ENCODE measurements at places on chromosomes 3 and 15.

GRCh38 chr3:5188419-5189221, 1.1 kb downstream of the EDEM1 start:
- DNase-seq: peak; percentile 70

GRCh38 chr3:125140818-125141595, 71.5 kb downstream of the SLC12A8 start:
- no peak for DNase-seq

GRCh38 chr15:54540721-54541120, 562.5 kb downstream of the UNC13C start:
- no peak for DNase-seq

DNA sequence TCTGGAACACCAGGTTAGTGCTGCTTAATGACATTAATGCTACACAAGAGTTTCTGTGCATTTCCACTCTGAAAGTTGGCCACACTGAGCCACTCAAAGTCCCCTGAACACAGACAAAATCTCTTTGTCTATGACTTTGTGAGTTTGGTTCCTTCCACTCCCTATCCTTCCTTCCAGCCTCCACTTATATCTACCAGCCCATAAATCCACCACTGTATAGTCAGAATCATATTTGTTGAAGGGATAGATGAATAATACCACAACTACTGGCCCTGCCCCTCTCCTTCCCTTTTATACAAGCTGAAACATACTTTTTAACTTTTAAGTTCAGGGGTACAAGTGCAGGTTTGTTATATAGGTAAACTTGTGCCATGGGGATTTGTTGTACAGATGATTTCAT, 127.5 kb downstream of the ABHD5 start:
- no peak for DNase-seq

- peak; percentile 28 for DNase-seq
Measured at GRCh38 chr3:46892285-46893145, 15.0 kb downstream of the PTH1R start.

DNA sequence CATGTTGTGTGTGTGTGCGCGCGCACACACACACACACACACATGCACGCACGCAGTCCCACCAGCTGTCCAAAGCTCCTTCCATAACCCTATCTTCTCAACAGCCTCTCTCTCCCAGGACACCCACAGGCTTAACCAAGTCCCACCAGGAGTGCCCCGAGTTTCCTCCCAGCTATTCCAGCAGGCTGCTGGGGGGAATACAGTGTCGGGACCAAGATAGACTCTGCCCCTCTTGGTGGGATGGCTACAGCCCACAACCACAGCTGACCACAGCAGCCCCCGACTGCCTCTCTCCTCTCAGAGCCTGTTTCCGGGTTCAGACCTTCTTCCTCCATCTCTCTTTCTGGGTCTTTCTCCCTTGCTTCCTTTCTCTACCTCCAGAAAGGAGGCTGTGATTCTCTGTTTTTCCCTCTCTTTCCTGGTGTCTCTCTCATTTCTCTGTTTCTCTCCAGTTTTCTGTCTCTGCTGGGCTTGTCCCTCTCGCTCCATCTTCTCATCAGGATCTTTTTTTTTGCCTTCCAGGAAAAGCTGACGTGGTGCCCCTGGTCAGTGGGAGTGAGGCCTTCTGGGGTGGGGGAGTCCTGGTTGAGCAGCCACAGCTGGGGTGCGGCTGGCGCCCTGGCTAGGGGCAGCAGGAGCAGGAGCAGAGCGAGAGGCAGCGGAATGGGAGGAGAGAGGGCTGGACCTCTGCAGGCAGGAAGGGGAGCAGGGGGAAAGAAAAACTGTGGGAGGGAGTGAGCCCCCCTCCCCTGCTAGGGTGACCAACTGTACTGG, 3.3 kb upstream of the ISLR start:
- no peak for DNase-seq

- no peak for DNase-seq
Measured at GRCh38 chr3:182697345-182697919, 95.9 kb upstream of the ATP11B start.

- DNase-seq: no peak
Measured at GRCh38 chr3:151398895-151399294, 14.3 kb upstream of the P2RY12 start.

DNA sequence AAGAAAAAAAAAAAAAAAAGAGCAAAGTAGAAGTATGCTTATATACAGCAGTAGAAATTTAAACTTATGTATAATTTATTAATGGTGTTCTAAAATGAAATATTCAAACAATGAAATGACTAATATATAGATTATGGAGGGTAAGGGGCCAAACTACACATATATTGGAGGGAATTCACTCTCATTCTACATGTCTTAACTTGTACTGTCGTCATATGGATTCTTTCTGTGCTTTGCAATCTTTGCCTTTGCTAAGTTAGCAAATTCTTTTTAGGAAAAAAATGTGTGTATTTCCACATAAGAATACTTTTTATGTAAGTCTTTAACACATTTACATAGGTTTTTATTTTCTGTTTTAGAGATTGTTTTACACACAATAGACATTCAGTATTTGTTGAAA, 118.9 kb upstream of the MBNL1 start:
- DNase-seq: no peak

DNA sequence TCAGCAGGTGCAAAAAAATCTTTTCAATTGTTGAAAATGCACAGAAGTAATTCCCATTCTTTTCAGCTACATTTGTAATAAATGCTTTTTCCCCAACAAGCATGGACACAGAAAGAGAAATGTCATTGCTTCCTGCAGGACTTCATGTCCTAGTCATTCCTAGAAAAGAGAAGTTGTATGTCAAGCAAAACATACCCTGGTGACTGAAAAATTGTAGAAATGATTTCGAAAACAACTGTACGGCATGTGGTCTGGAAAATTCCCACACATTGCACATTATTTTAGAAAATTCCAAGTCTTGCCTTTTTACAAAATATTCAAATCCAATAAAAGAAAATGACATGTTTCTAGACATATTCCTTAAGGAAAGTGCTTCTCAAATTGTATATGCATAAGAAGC, 50.4 kb upstream of the ALCAM start:
- DNase-seq: no peak

GRCh38 chr3:138914870-138915502, 32.0 kb downstream of the FOXL2 start:
- DNase-seq: no peak

DNA sequence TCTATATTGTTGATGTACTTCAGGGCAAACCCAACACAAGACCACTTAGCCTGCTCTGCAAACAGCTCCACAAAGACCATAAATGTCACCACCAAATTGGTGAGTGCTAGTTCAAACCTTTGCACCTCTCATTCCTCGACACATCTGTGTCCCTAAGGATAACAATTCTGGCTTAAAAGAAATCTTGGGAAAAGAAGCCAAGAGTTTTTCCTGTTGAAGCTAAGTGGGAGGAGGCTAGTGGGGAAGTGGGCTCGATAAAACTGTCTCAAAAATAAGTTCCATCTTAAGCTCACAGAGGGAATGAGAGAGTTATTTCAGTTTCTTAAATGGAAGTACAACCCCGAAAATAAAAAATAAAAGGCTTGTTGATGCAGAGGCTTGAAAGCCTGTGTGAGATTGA, 40.4 kb upstream of the PRICKLE2 start:
- DNase-seq: no peak

DNA sequence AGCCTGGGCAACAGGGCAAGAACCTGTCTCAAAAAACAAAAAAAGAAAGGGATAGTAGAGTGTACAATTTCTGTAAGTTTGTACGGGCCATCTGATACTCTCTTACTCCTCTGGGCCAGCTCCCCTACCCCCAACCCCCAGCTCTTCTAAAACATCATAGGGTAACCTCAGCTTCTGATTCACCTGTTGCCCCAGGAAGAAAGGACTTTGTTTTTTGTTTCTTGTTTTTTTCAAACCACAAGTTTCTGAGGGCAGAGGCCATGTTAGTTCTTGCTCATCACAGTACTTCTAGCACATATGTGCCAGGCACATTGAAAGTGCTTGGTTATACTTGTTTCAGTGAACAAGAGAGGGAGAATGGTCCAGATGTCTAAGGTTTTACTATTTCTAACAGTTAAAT, 20.2 kb downstream of the ATOSA start:
- peak; percentile 61 for DNase-seq

DNA sequence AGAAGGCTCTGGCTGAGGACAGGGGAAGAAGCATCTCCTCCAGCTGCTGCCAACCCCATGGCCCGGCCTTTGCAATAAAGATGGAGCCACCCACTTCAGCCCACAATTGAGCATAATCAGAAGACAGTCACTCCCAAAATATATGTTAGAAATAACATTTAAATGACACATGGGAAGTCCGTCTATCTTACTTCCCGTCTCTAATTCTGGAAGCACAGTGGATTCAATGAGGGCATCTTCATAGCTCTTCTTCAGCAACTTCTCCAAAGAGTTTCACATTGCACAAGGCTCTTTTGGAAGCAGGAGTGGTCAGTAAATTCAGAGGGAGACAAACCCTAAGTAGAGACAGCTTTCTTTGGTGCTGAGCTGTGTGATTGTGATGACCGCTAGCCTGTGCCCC, 67.0 kb upstream of the SEC61A1 start:
- DNase-seq: no peak

DNA sequence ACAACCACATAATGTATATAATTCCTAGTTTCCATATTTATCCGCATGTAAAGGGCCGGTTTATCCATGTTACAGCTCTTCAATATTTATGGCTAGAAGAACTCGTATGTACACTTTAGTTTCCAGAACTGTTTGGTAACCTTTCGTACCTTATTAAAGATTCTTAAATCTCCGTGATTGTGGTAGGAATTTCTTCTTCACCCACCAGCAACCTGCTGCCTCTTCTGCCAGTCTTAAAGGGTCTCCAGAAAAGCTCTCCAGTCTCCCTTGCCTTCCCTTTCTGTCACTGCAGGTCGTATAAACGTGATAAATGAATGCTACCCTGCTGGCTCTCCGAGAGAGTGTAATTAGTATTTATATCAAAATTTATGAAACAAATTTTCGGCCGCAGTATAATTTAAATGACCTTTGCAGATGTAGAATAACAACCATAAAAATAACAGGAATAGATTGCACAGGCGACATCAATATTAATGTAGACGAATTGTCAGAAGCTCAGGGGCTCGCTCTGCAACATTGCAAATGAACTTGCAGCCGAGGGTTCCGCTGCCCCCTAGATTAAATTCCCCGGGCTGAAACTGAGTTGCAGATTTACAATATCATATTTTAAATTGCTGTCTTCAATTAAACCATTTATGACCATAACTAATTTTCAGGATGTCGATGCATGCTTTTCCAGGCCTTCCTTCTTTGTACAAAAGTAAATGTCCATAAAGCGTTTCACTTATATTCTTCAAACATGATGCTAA, 5.4 kb downstream of the ZIC1 start:
- no peak for DNase-seq

DNA sequence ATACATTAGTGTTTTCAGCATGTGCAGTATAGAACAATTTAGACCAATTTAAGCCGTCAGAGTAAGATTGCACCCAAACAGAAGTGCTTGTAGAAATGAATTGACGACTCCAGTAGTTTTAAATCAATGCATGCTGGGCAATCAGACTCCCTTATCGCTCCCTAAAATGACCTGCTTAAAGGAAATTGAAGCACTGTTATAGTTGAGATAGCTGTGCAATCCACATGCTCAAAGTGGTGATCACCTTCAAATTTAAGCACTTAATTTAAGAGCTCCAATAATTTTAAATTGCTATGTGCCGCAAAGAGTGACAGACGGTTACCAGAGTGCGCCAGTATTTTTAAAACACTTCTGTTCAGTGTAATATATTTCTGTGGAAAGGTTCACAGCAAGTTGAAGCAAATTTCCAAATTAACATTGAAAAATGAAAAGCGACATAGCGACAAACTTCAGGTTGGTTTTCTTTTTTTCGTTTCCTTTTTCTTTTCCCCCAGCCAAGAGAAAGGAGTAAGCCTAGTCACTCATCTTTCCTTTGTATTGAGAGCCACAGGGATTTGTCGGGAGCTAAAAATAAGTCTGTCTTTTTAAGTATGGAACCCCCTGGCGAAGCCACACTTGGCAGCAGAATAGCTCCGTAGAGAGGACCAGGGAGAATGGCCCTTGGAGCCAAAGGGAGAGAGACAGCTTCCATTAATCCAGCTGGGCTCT, 436.4 kb upstream of the RBMS3 start:
- DNase-seq: no peak

DNA sequence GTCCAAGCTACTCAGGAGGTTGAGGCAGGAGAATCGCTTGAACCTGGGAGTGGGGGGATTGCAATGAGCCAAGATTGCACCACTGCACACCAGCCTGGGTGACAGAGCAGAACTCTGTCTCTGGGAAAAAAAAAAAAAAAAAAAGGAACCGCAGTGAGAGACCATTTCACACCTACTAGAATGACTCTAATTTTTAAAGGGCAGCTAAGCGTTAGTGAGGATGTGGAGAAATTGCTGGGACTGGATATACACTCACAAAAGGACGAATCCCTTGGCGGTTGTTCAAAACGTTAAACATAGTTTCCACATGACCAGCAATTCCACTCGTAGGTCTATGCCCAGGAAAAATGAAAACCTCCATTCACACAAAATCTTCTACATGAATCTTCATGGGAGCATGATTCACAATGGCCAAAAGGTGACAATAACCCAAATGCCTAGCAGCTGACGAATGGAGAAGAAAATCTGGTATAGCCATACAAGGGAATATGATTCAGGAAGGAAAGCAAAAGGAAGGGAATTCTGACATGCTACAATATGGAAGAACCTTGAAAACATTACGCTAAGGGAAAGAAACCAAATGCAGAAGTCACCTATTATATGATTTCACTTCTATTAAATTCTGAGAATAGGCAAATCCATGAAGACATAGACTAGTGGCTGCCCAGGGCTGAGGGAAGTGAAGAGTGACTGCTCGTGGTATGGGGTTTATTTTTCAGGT, 127.0 kb downstream of the CHSY1 start:
- DNase-seq: no peak

GRCh38 chr15:43541785-43542184, 24.4 kb downstream of the MAP1A start:
- DNase-seq: no peak

DNA sequence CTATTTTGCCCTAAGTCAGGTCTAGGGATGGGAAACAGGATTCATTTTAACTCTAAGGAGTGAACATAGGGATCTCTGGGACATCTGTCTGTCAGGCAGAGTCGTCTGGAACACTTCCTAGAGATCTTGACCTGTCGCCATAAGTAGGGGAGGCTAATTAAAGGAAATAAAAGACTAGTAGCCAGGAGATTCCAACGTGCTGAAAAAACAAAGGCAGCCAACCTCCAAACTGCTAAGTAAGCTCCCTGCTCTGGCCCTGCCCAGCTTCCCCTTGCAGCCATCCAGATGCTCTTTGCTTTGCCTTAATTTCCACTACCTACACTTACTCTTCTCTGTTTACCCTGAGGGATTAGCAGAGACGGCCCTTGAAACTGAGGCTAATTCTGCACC, 18.4 kb upstream of the TSEN2 start:
- no peak for DNase-seq

DNA sequence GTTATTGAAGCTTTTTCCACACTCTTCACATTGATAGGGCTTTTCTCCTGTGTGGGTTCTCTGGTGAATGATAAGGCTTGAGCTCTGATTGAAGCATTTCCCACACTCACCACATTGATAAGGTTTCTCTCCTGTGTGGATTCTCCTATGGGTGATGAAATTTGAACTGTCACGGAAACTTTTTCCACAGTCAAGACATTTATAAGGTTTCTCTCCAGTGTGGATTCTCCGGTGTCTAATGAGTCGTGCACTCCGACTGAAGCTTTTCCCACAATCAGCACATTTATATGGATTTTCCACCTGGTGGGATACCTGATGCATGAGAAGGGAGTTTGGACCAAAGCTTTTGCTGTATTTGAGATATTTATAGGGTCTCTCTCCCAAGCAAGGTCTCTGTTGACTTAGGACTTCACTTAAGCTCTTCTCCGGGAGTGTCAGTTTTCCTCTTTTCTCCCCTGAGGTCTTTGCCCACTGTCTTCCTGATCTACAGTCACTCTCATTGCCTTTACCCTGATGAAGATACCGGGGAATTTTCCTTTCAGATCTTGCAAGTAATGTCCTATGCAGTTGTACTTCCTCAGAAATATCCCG, 9.4 kb downstream of the ZSCAN29 start:
- DNase-seq: no peak
